ENCODE measurements at places on chromosomes 11 and 22. TPM values are rescaled to one million over a fixed set of nuclear protein-coding genes. Genes with fewer than 3 reads are reported as not detected.

Gene MS4A14
- total RNA-seq = not detected

Gene A4GALT
- 31.4 TPM for total RNA-seq

Gene CADM1
- 20.4 TPM for total RNA-seq

Gene MALAT1
- 22,250 TPM for total RNA-seq

Gene DERL3
- total RNA-seq = 0.43 TPM

Gene C22orf42
- total RNA-seq = not detected

Gene OR5D16
- not detected for total RNA-seq

Gene OR6A2
- 0.76 TPM for total RNA-seq

Gene OR9Q1
- not detected for total RNA-seq
